ENCODE measurements at places on chromosomes 1 and 21. TPM values are rescaled to one million over a fixed set of nuclear protein-coding genes. Genes with fewer than 3 reads are reported as not detected.
A peak's percentile ranks its signal among the peaks of the same experiment; 100 is the strongest.

Gene KLHDC7A
- total RNA-seq = not detected

Gene FAM72D
- 5.5 TPM for total RNA-seq

Gene DENND2C
- 3.2 TPM for total RNA-seq

Gene CYP4B1
- not detected for total RNA-seq

Gene TAS1R1
- total RNA-seq = not detected

Gene LRIF1
- total RNA-seq = 22.9 TPM

Gene LMOD1
- not detected for total RNA-seq

Gene VHLL
- total RNA-seq = not detected

Gene RASSF5
- 1.5 TPM for total RNA-seq

DNA sequence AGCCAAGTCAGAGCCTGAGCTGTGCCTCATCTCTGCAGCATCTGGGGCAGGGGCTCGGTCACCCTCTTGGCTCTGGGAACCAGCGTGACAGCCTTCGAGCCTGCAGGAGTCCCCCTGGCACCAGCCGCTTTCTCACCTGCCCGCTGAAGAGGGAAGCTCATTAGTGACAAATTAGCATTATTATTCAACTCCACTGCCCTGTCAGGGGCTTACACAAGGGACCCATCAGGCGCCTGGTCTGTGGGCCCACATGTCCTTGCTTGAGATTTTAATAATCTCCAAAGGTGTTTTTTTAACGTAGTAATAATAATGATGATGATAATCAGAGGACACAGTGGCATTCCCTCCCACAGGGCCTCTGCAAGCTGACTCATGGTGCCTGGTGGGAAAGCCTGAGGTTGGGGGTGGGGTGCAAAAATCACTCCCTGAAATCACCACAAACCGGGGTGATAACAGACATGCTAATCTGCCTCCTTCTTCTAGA, 98.1 kb upstream of the IGSF21 start:
- DNase-seq = peak; percentile 52

DNA sequence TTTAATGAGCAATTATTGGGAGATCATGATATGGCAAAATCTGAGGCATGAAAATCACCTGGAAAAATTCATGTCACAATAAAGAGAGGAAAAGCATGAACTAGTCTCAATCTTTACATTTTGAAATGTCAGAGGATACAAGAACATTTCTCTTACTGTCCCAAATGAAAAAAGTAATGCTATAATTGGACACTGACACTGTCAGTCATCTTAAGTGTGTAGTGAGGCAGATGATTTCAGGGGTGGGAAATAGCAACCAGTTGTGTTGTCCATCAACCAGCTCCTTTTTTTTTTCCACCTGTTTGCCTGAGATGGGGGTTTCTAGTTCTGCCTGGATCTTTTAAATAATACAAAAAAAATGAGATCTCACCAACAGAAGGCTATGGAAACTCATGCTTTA, 646.2 kb downstream of the KCNT2 start:
- DNase-seq = no peak

DNA sequence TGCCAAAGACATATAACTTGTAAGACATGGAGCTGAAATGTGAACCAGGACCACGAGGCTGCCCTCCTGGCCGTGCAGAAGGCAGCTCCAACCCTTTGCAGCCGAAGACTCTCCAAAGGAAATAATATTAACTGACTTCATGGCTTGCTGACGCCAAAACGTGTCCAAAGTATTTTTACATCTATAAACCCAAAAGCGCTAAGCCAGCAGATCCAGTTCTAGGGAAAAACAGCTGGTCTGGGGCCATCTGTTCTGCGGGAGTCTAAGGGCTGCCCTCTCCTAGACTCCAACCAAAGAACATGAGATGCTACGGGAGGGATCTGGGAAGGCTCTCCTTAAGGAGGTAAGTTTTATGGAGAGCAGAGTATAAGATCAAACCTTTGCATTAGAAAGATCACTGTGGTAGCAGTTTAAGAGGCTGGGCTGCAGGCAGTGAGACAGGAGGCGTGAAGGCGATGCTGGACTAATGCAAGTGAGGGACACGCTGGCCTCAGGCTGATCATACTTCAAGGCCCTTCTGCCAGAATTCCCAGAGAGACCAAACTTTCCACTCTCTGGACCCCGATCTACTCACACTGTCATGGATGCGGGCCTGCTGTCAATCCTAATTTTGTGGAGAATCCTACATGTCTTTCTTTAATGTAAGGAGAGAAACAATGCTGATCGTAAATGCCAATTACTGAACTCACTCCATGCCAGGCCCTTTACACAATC, 1.2 kb downstream of the TMEM53 start:
- no peak for DNase-seq

GRCh38 chr1:30882678-30883388, 25.7 kb downstream of the SDC3 start:
- no peak for DNase-seq

GRCh38 chr1:64155278-64155677, 48.1 kb upstream of the UBE2U start:
- DNase-seq = no peak

DNA sequence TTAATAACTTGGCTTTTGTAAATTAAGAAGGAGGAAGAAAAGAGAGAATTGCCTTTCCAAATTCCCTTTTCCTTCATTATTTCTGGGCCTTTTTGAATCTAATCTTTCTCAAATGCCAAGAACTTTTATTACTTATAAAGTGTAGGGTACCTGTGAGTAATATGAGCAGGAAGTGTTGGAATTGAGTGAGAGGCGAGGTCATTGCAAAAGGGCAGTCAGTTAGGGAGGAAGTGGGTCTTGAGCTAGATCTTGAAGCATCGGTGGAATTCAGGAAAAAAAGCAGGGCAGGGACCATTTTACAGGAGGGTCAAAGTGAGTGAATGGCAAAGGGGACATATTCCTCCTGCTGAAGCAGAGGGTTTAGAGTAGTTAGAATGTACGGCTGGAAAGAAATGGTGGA, 23.4 kb downstream of the DDI2 start:
- DNase-seq = no peak

GRCh38 chr1:179298952-179299351, 5.4 kb downstream of the SOAT1 start:
- DNase-seq = no peak

- peak; percentile 8 for DNase-seq
Observed at GRCh38 chr1:105664495-105664894, 1392.0 kb upstream of the PRMT6 start.

DNA sequence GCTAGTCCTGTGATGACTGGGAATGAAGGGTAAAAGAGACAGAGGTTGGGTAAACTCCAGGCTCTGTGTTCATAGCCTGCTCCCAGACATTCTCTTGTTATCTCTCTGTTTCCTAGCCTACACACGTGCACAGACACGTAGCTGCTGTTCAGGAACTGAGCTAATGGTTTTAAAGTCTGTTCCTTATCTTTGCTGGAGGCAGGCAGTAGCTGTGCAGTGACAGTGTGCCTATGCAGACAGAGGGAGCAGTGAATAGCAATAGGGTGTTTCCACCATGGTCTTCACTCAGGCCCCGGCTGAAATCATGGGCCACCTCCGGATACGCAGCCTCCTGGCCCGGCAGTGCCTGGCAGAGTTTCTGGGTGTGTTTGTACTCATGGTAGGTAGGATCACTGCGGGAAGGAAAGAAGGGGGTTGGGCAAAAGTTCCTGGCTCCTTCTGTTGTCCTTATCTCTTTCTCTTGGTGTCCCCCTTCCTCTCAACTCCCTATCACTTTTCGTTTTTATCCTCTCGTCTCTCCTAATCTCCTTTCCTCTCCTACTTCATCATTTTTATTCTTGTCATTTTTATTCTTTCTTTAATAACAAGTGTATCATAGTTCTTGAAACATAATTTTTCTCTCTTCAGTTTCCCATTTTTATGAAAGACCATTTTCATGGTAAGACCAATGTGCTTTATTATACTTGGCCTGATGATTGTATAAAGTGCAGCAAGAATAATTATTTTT, at the start of gene AQP10:
TSS of gene AQP10 (plus strand) at position 212 of the 727 bp plus-strand sequence. CDS start at position 275, 63 bp downstream.
- no peak for DNase-seq

- no peak for DNase-seq
Observed at GRCh38 chr1:1245178-1245816, 1.2 kb downstream of the C1QTNF12 start.

DNA sequence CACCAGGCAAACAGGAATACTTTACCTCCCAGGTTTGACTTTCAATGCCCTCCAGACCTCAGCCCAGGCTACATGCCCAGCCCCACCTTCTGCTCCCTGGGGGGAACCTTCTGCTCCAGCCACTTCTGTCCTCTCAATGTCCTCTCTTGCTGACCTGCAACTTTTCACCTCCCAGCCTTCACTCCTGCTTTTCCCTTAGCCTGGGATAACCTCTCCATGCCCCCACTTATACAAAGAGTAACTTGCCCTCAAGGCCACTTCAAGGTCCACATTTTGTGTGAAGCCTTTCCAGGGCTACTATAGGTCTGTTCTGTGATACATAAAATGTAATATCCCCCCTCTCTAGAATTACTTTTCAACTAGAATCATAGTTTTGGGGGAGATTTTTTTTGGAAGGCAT, 21.7 kb downstream of the SERTAD4 start:
- DNase-seq = no peak

DNA sequence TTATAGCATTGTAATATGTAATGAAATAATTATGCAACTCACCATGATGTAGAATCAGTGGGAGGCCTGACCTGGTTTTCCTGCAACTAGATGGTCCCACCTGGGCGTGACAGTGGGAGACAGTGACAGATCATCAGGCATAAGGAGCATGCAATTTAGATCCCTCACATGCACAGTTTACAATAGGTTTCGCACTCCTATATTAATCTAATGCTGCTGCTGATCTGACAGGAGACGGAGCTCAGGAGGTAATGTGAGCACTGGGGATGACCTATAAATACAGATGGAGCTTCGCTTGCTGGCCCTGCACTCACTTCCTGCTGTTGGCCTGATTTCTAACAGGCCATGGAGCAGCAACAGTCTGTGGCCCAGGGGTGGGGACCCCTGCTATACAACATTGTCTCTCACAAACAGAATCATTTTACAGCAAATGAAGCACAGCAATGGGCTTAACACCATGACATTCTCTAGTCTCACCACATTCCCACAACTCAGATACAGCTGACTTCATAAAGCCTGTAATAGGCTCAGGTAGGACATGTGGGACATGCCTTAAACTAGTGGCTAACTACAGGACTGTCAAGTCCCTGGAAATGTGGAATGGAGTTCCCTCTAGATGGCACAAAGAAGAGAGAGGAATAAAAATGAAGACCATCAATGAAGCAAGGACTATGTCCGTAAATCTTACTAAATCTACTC, 40.7 kb upstream of the SLC5A9 start:
- DNase-seq = no peak

GRCh38 chr1:17615157-17615556, 75.7 kb downstream of the ARHGEF10L start:
- no peak for DNase-seq

DNA sequence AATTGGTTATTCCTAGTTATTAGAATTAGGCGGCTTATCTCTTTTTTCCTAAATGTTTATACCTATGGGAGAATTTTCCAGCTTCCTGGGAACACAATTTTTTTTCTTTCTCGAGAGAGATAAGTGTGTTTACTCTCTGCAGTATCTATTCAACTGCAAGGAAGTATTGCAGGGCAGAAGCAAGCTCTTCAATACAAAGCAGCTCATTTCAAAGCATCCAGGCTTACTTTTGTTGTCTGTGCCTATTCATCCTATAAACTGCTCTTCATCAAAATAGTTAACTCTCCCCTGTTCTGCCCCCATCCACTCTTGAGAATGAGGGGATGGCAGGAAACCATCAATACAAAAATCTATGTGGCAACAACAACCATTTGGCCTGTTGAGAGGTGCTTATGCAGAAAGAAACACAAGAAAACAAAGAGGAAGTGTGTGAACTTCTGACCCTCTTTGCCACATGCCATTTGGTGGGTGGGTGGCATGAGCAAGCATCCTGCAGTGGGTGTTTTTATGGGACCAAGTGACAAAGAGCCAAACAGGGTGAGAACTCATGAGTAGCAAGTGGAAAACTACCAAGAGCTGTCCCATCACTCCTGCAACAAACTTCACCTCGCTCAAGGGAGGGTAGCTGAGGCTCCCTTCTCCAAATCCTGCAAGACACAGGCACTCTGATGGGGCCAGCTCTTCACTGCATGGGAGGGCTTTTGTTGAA, 50.6 kb upstream of the MRPS6 start:
- DNase-seq = peak; percentile 50

GRCh38 chr1:192969091-192969490, 90.1 kb downstream of the UCHL5 start:
- no peak for DNase-seq

GRCh38 chr1:180219776-180220175, 10.3 kb upstream of the LHX4 start:
- DNase-seq = no peak

Measured in Daoy (cell line).